ENCODE measurements at places on chromosomes 1 and 21. TPM values are rescaled to one million over a fixed set of nuclear protein-coding genes. Genes with fewer than 3 reads are reported as not detected.

DNA sequence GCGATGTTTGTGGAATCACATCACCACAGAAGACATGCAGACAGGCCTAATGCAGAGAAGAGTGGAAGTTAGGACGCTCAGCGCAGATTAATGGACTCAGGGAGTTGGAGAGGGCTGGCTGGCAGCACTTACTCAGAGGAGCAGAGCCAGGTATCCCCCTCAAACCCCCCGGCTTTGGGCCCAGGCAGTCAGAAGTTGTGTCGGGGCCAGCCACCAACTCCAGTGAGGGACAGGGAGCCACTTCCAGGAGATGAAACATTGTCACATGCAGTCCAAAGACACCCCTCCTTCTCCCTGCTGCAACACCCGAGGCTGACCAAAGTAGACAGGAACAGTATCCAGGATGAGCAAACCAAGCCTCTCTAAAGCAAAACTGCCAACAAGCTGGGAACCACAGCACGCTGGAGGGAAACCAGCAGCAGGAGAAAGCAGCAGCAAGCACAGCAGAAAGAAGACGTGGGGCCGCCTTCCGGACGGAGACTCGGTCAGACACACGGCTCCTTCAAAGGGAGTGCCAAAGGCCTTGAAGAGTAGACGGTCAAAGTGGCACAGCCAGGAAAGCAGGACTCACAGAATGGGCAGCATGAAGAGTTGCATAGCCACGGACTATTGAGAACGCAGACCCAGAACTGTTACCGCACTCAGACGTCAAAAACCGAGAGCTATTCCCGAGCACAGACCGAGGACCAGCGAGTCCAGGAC is 149.3 kb downstream of the PCBP3 start:
- DNase-seq: no peak

DNA sequence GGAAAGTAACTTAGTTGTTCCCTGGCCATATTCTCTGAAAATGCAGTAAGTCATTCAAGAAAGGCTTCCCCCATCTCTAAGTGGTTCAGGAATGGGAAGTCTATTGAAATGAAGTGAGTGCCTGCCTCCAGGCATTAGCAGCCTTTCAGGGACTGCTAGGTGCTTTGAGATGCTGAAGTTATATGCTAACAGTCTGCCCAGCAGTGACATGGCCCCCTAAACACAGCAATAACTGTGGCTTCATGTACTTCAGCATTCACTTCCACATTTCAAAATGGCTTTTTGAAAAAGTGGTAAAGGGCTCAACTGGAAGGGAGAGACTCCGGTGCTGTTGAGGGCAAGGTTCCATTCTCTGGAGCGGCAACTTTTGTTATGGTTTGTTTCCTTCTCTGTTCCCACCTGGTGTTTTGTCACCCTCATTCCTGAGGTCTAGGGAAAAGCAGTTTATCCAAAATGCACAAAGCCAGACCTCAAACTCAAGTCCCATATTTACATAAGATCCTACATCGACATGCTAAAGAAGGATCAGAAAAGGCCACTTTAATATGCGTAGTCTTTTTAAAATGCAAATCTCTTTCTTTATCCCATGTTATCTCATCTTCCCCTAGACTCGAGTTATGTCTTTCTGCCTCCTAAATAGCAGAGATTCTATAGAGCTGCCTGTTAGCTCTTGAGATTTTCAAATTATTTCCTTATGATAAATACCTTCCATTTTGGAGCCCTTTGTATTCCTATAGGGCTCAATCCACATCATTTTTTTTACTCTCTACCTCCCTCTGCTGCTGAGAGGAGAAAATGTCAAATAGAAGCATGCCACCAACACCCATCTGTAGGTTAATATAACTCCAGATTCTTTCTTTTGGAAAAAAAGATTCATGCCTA is 34.2 kb upstream of the LRRC8C start:
- DNase-seq: no peak

GRCh38 chr21:36589352-36589971 is 109.5 kb upstream of the SIM2 start:
- no peak for DNase-seq

DNA sequence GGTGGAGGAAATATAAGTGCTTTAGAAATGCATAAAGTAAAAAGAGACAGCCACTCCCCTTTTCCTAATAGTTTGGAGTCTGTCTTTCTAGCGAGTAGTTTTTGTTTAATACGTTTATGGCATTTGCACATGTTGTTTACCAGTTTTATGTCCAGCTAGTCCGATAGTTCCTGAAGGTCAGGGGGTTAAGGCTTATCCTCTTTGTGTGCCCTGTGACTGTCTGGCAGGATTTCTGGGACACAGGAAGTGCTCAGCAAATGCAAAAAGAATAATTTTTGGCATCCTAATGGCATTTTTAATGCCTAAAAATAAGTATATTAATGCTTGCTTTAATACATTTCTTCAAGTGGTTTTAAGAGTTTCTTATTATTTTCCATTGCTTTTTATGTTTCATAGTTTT is 58.4 kb downstream of the DYRK1A start:
- no peak for DNase-seq

DNA sequence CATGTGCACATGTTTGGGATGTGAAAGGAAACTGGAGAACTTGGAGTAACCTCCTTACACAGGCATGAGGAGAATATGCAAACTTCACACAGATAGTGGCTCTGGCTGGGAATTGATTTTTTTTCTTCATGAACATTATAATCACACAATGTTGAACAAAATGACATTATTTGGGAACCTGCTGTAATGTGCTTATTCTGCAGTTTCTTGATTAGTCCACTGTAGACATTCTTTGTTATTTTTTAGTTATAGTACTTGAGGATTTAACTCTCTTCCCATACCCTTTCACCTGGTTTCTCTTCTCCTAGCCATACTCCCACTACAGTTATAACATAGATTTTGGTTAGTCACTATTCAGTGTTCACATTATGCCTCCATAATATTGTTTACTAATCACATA is 68.3 kb downstream of the ATG4C start:
- DNase-seq: no peak

The SPATA21 gene
- not detected for total RNA-seq

DNA sequence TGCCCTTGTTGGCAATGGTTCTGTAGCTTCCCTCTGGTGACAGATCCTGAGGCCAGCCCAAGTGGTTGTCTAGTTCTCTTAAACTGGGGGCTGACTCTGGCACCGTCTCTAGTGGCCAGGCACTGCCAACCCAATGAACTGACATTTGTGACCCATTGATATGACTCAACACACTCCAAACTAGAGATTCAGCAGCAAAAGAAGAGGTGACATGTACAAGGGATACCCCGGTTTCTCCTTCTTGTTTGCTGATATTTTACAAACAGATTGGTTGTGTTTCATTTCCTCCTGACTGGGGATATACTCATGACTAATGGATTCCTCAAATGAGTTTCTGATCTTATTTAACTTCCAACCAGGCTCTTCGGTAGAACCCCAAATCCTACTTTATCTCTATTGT is 65.9 kb upstream of the DNAJC6 start:
- DNase-seq: no peak

DNA sequence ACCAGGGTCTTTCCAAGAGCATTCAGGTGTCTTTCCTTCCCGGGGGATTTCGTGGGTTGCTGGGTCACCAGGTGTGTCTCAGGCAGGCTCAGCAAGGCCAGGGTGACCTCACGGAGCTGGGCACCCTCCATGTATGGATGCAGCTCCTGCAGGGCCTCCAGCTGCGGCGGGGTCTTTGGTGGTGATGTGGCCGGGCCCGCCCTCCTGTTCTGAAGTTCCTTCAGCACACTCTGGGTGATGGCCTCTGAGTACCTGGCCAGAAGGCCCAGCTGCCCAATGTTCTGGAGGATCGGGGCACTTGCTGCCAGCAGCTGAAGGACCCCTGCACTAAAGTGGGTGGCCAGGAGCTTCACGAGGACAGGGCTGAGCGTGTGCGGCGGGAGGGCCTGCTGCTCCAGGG is 45.5 kb downstream of the URB1 start:
- DNase-seq: no peak
